ENCODE measurements at places on chromosomes 4 and X. TPM values are rescaled to one million over a fixed set of nuclear protein-coding genes. Genes with fewer than 3 reads are reported as not detected.

GRCh38 chr4:5710065-5710960, 688 bp upstream of the EVC start:
- no peaks in the 10 kb centered on the region for H3K36me3 ChIP-seq
- no peak overlapping the region for H3K27ac ChIP-seq
- peaks cover 38% of the 10 kb centered on the region for H3K27me3 ChIP-seq
- H3K4me3 ChIP-seq, result peak overlapping the region; percentile 53
- DNase-seq, result peak; percentile 57
- H3K4me1 ChIP-seq, result peaks cover 19% of the 10 kb centered on the region

- H3K4me3 ChIP-seq, result no peak overlapping the region
- H3K27me3 ChIP-seq, result no peaks in the 10 kb centered on the region
- H3K27ac ChIP-seq, result no peak overlapping the region
- H3K4me1 ChIP-seq, result no peaks in the 10 kb centered on the region
These were observed 50.5 kb downstream of the CXCL1 start for GRCh38 chr4:73919691-73920090.

DNA sequence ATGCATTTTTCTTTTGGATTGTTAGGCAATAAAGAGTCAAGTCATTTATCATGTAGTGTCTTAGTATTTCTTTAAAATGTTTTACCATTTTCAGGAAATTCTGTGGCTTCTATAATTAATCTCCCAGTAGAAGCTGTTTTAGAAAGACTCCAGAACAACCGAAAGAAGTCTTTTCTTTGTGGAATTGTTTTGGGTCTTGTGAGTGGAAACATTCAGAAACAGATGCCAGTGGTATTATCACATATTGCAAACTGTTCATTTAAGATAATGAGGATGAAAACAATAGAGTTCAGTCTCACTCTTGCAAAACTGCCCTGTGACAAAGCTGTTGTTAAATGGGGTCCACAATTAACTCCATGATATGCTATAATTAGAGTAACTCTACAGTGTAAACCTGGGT, 211.2 kb upstream of the KIT start:
- no peaks in the 10 kb centered on the region for H3K36me3 ChIP-seq
- H3K4me3 ChIP-seq, result no peak overlapping the region
- DNase-seq, result no peak
- peaks cover 49% of the 10 kb centered on the region for H3K27me3 ChIP-seq

Gene SPANXN3
- not detected for total RNA-seq
